ENCODE measurements at places on chromosomes 3 and 15.

- no peak for DNase-seq
These were observed 13.3 kb upstream of the SUSD5 start for GRCh38 chr3:33231756-33232465.

- no peak for DNase-seq
These were observed 17.0 kb downstream of the PEAK1 start for GRCh38 chr15:77402740-77403379.

DNA sequence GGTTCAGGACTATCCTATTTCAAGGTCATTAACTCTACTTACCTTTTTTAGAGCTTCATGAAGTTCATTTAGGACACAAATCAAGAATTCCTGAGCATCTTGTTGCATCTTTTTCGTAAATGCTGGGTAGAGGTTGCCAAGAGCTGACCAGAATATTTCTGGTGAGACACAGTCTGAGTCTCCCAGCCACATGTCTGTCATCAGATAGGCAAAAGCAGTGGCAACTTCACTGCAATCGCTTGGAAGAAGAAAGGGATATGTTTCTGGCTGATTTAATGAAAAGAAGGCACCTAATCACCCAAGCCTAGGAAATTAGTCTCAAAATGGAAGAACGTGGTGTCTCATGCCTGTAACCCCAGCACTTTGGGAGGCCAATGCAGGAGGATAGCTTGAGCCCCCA lies 2.9 kb downstream of the USP50 start:
- no peak for DNase-seq

- DNase-seq = no peak
These were observed 16.9 kb downstream of the THBS1 start for GRCh38 chr15:39597751-39598185.

DNA sequence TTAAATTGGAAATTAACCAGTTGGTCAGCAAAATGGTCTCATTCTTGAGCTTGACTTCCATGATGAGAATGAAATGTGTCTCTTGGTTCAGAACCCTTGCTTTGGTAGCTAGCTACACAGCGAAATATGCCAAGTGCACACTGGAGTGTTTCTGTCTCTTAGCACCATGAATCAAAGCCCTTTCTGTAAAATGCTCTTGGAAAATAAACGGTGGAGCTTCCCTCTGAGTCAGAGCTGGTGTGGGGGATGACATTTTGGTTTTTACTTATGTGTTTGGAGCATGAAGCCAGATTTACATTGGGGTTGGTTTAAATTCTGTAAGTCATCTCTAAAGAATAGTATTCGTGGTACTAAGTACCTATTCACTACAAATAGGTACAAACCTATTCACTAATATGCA lies 85.1 kb upstream of the NANOGP8 start:
- DNase-seq = no peak

DNA sequence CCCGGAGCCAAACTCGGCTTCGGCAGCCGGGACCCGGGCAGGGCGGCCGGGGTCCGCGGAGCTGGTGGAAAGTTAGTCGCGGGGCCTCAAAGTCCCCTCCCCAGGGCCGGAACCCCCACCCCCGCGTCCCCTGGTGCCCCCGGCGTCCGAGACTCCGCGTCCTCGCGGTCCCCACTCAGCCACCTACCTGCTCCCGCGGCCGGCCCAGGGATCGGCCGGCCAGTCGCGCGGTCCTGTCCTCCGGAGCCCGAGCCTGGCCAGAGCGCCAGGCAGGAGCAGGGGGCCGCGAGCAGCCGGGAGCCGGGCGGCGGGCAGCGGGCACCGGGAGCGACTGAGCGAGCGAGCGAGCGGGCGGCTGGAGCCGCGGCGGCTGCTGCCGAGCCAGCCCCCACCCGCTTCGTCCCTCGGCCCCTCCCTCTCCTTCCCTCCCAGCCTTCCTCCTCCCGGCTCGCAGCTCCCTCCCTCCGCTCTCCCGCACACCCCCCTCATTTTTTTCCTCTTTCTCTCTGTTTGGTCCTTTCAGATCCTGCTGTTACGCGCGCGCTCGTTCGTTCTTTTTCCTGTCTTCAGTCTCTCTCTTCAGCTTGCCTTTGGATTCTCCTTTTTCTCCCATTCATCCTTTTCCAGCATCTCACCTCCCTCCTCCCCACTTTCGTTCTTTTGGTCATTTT lies at the start of gene MEGF11:
Gene MEGF11 (minus strand): TSS at position 333 of the 671 bp plus-strand sequence. CDS start 125,347 bp downstream, outside the sequence.
- no peak for DNase-seq

- DNase-seq = no peak
These were observed 364.7 kb downstream of the FHIT start for GRCh38 chr3:60886518-60886917.

GRCh38 chr3:2802429-2802828 lies 307.7 kb downstream of the IL5RA start:
- no peak for DNase-seq

- DNase-seq = no peak
These were observed 346.7 kb upstream of the TGFBR2 start for GRCh38 chr3:30259730-30260129.

GRCh38 chr3:168977716-168978374 lies 685.7 kb downstream of the MECOM start:
- no peak for DNase-seq

GRCh38 chr15:65952391-65953053 lies 83.2 kb downstream of the RAB11A start:
- DNase-seq = no peak

- no peak for DNase-seq
These were observed 172.8 kb upstream of the ICE2 start for GRCh38 chr15:60651734-60652141.
